WTC11 (cell line): ENCODE measurements at places on chromosomes 12 and 14. TPM values are rescaled to one million over a fixed set of nuclear protein-coding genes. Genes with fewer than 3 reads are reported as not detected.

RTL1 gene
- total RNA-seq: 0.05 to 0.07 TPM in 2 of 3 replicates, not detected in the other

SMCO2 gene
- total RNA-seq: 0.32 to 0.71 TPM (median 0.52 TPM) in 3 replicates

SYT10 gene
- total RNA-seq: 0.78 to 1.7 TPM (median 1.4 TPM) in 3 replicates

ACRBP gene
- 2.1 to 4.2 TPM (median 3.2 TPM) in 3 replicates for total RNA-seq

TAS2R14 gene
- 1.1 to 1.3 TPM (median 1.1 TPM) in 3 replicates for total RNA-seq

CEBPE gene
- not detected in 3 replicates for total RNA-seq

NGB gene
- 0.14 to 0.46 TPM (median 0.33 TPM) in 3 replicates for total RNA-seq

INHBC gene
- 0.09 to 0.20 TPM (median 0.16 TPM) in 3 replicates for total RNA-seq

RNU4-1 gene
- 2,196 to 2,477 TPM (median 2,436 TPM) in 3 replicates for total RNA-seq

DPF3 gene
- 0.31 to 0.53 TPM (median 0.32 TPM) in 3 replicates for total RNA-seq

PRH2 gene
- 0.52 TPM in 1 of 3 replicates, not detected in the others for total RNA-seq

SELPLG gene
- total RNA-seq: 0.18 to 0.46 TPM (median 0.21 TPM) in 3 replicates

MDP1 gene
- 12.6 to 18.4 TPM (median 16.9 TPM) in 3 replicates for total RNA-seq

NEDD8 gene
- total RNA-seq: 218 to 233 TPM (median 221 TPM) in 3 replicates

KRT72 gene
- 0.11 TPM in 1 of 3 replicates, not detected in the others for total RNA-seq

SLC6A12 gene
- total RNA-seq: 0.39 to 0.79 TPM (median 0.76 TPM) in 3 replicates

DEPDC4 gene
- 4.4 to 5.5 TPM (median 5.5 TPM) in 3 replicates for total RNA-seq

SOAT2 gene
- total RNA-seq: not detected in 3 replicates

SMCO3 gene
- total RNA-seq: not detected in 3 replicates

MIP gene
- total RNA-seq: not detected in 3 replicates

TEX52 gene
- total RNA-seq: not detected in 3 replicates

ZC2HC1C gene
- 1.3 to 1.8 TPM (median 1.6 TPM) in 3 replicates for total RNA-seq

AJUBA gene
- 28.8 to 35.8 TPM (median 33.8 TPM) in 3 replicates for total RNA-seq

AICDA gene
- 0.13 TPM in 1 of 3 replicates, not detected in the others for total RNA-seq

CFAP54 gene
- 0.09 to 0.34 TPM (median 0.32 TPM) in 3 replicates for total RNA-seq

CAPZA3 gene
- not detected in 3 replicates for total RNA-seq

LRRC10 gene
- not detected in 3 replicates for total RNA-seq

KLHDC1 gene
- total RNA-seq: 0.16 TPM in 1 of 3 replicates, not detected in the others

MYO1H gene
- 0.44 to 0.60 TPM (median 0.50 TPM) in 3 replicates for total RNA-seq

RNF212B gene
- total RNA-seq: 0.27 to 0.55 TPM (median 0.46 TPM) in 3 replicates

OASL gene
- total RNA-seq: 0.28 TPM in 1 of 3 replicates, not detected in the others

SLC2A13 gene
- 12.5 to 15.3 TPM (median 13.1 TPM) in 3 replicates for total RNA-seq

GALNT8 gene
- 6.0 to 8.8 TPM (median 7.2 TPM) in 3 replicates for total RNA-seq

PIP4K2C gene
- 25.4 to 26.9 TPM (median 25.8 TPM) in 3 replicates for total RNA-seq

TMEM132C gene
- not detected in 3 replicates for total RNA-seq

PZP gene
- total RNA-seq: 0.15 to 0.25 TPM (median 0.18 TPM) in 3 replicates

TAS2R31 gene
- total RNA-seq: 1.2 to 2.0 TPM (median 1.9 TPM) in 3 replicates

SLCO1B1 gene
- 0.25 to 0.52 TPM (median 0.37 TPM) in 3 replicates for total RNA-seq

SSTR1 gene
- 1.7 to 1.9 TPM (median 1.7 TPM) in 3 replicates for total RNA-seq

MFAP5 gene
- 0.69 to 0.96 TPM in 2 of 3 replicates, not detected in the other for total RNA-seq

GPR137C gene
- total RNA-seq: 2.7 to 4.1 TPM (median 4.0 TPM) in 3 replicates

SCN8A gene
- 13.2 to 14.4 TPM (median 13.2 TPM) in 3 replicates for total RNA-seq

ZNF705A gene
- not detected in 3 replicates for total RNA-seq

PTGDR gene
- total RNA-seq: 0.09 to 0.24 TPM (median 0.11 TPM) in 3 replicates

STAT6 gene
- 47.0 to 50.0 TPM (median 48.9 TPM) in 3 replicates for total RNA-seq

PPP1R3E gene
- total RNA-seq: 4.1 to 7.4 TPM (median 5.9 TPM) in 3 replicates

OTUB2 gene
- 3.5 to 4.5 TPM (median 3.9 TPM) in 3 replicates for total RNA-seq

IL26 gene
- total RNA-seq: not detected in 3 replicates

MYH6 gene
- 0.09 to 0.14 TPM (median 0.09 TPM) in 3 replicates for total RNA-seq
